ENCODE measurements at places on chromosomes 1 and 21.

DNA sequence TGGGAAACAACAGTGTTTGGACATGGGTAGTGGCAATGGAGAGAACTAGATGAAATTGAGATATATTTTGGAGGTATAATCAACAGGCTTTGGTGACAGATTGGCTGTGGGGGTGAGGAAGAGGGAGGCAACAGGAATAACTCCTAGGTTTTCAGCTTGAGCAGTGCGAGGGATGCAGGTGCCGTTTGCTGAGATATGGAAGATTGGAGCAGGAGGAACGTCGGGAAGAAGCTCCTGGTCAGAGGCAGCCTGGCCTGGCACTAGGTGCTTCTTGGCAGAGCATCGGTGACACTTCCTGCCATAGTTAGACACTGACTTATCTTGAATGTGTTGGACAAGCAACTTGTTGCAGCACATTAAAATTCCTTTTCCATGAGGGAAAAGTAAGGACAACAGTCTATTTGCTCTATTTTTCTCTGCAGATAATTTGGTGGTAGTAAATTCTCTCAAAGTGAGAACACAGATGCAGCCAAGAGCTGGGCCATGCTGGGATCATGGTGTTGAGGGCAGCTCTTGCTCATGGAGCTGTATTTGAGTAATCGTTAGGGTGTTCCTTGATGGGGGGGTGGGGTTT is 21.5 kb upstream of the MYSM1 start:
- no peak for DNase-seq

- no peak for DNase-seq
Measured at GRCh38 chr1:1200876-1201810, 5.2 kb downstream of the TNFRSF18 start.

- peak; percentile 56 for DNase-seq
Measured at GRCh38 chr1:94025383-94026340, 95.3 kb downstream of the ABCA4 start.

- DNase-seq: no peak
Measured at GRCh38 chr1:2368053-2368744, 23.2 kb downstream of the MORN1 start.

DNA sequence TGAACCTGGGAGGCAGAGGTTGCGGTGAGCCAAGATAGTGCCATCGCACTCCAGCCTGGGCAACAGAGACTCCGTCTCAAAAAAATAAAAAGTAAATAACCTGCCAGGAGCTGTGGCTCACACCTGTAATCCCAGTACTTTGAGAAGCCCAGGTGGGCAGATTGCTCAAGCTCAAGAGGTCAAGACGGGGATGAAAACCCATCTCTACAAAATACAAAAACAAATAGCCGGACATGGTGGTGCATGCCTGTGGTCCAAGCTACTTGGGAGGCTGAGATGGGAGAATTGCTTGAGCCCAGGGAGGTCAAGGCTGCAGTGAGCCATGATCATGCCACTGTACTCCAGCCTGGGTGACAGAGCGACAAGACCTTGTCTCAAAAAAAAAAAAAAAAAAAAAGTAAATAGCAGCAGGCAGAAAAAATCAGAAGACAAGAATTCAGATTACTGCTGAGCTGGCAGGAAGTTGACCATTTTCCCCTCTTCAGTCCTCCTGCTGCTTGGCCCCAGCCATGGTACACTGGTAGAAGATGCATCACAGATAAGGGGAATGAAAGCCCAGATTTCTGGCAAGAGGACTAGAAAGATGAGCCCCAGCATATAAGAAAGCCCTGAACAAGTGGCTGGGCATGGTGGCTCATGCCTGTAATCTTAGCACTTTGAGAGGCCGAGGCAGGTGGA is 97.6 kb downstream of the TOMM20 start:
- no peak for DNase-seq

- DNase-seq: no peak
Measured at GRCh38 chr1:48038270-48038767, 41.1 kb upstream of the TRABD2B start.

GRCh38 chr1:202172015-202172355 is 11.6 kb upstream of the PTPN7 start:
- no peak for DNase-seq

- no peak for DNase-seq
Measured at GRCh38 chr1:195434566-195435203, 1173.6 kb downstream of the KCNT2 start.

- DNase-seq: no peak
Measured at GRCh38 chr1:83114136-83114834, 884.6 kb downstream of the TTLL7 start.

GRCh38 chr1:192564099-192564498 is 11.5 kb upstream of the RGS1 start:
- DNase-seq: no peak

DNA sequence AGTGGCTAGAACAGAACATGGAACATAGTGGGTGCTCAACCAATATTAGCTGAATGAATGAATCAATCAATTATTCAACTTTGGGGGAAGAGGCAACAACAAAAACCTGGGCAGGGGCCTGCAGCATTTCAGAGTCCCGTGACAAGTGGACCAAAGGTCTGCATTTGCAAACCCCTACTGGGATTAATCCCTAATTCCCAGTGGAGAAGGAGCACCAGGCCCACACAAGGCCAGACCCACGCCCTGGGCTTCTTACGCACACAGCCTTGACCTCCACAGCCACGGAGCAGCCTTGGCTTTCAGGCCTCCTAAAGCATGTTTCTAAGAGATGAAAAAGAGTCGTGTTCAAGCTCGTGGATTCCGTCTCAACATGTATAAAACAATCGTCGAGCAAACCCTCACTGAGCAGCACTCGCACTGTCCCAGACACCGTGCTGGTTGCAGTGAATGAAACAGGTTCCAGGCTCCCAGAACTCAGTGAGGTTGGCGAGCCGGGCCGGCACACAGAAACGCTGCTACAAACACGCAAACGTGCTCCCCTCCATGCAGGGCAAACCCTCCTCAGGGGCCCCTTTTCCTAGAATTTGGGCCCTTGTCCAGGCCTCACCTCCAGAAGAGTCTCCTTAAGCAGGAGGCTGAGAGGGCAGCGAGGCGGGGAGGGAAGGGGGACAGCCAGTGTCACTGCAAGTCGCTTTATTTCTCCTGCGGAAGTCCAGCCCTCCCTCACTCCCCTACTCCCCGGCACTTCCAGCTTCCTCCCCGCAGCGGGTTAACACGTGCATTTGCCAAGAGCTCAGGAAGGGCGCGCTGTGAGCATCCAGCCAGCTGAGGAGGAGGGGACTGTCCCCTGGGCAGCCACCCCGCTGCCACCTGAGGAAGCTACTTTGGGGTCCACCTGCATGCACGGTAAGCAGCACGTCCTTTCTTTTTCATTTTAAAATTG is 556.4 kb downstream of the KIF26B start:
- DNase-seq: no peak

DNA sequence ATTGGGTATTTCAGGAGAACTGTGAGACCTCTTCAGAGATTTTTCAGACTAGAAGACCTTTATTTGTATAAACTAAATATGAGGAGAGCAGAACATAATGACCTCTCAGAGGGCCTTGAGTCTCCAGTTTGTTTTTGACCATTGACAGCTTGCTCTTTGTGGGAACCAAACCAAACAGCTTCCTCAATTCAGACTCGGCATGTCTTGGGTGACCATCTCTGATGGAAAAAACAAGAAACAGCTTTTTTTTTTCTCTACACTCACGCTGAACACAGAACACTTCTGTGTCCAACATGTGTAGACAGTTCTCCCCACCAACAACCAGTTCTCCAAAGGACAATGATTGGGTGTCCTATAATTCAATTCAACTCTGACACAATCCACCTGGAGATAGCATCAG is 11.5 kb downstream of the ATP1A4 start:
- no peak for DNase-seq

- DNase-seq: no peak
Measured at GRCh38 chr1:183778045-183778444, 26.9 kb upstream of the RGL1 start.

DNA sequence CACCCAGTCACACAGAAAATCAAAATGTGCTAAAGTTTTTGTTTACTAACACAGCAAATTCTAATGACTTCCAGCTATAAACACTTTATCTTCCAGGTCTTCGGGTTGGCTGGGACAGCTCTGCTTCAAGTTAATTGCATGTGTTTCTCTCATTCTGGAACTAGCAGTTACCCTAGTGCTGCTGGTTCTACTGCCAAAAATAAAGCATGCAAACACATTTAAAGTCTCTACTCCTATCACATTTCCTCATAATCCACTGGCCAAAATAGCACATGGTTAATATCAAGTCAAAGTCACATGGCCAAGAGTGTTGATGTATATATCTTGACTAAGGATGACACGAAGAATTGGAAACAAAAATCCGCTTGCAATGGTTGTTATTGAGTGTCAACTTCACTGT is 973.1 kb upstream of the ADGRL2 start:
- DNase-seq: no peak

- DNase-seq: no peak
Measured at GRCh38 chr1:43750083-43750482, 42.7 kb downstream of the ST3GAL3 start.

- no peak for DNase-seq
Measured at GRCh38 chr1:180170546-180171151, 16.0 kb downstream of the QSOX1 start.

DNA sequence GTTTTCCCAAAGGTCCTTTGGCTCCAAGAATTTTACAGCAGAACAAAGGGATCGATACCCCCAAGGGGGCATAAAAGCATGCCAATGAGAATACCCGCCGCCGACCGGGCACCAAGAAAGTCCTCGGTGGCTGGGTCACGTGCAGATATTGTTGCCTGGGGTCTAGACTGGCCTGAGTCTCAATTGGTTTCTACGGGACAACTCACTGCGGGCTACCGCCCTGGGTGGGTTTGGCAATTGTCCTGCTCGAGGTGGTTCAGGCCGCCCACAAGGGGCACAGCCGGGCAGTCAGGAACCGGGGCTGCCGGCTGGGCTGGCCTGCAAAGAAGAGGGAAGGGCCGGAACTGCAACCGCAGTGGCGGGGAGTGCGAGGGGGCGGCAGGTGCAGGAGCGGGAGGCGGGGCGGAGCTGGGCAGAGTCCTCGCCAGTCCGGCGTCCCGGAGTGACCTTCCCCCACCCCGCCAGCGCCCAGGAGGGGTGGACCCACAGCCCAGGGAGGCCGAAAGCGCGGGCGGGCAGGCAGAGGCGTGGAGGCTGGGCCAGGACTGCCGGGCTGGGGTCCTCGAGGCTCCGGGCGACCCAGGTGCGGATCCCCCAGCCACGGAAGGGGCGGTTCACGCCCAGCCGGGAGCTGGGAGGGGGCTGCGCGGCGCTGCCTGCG is 926 bp upstream of the ATP1B1 start:
- peak; percentile 71 for DNase-seq

- no peak for DNase-seq
Measured at GRCh38 chr1:191348328-191348727, 809.9 kb upstream of the RGS18 start.

GRCh38 chr1:224906340-224906739 is 23.1 kb upstream of the DNAH14 start:
- no peak for DNase-seq

GRCh38 chr21:36200081-36200561 is 43.5 kb downstream of the DOP1B start:
- DNase-seq: no peak

GRCh38 chr21:42794551-42794950 is 84.8 kb downstream of the WDR4 start:
- DNase-seq: no peak

GRCh38 chr1:151988405-151988923 is 5.2 kb downstream of the S100A10 start:
- DNase-seq: no peak

GRCh38 chr1:46102769-46103476 is 29.5 kb downstream of the PIK3R3 start:
- no peak for DNase-seq

DNA sequence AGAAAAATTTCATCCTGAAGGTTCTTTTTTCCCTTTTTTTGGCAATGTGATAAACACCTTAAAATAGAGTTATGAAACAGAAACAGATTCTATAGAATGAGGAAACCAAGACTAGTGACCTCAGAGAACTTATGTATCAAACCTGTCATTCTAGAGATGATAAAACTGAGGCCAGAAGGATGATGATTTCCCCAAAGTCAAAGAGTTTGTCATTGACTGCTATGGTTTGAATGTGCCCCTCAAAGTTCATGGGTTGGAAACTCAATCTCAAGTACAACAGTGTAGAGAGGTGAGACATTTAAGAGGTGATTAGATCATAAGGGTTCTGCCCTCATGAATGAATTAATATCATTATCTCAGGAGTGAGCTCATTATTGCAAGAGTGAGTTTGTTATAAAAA is 13.7 kb upstream of the BEND5 start:
- DNase-seq: no peak

DNA sequence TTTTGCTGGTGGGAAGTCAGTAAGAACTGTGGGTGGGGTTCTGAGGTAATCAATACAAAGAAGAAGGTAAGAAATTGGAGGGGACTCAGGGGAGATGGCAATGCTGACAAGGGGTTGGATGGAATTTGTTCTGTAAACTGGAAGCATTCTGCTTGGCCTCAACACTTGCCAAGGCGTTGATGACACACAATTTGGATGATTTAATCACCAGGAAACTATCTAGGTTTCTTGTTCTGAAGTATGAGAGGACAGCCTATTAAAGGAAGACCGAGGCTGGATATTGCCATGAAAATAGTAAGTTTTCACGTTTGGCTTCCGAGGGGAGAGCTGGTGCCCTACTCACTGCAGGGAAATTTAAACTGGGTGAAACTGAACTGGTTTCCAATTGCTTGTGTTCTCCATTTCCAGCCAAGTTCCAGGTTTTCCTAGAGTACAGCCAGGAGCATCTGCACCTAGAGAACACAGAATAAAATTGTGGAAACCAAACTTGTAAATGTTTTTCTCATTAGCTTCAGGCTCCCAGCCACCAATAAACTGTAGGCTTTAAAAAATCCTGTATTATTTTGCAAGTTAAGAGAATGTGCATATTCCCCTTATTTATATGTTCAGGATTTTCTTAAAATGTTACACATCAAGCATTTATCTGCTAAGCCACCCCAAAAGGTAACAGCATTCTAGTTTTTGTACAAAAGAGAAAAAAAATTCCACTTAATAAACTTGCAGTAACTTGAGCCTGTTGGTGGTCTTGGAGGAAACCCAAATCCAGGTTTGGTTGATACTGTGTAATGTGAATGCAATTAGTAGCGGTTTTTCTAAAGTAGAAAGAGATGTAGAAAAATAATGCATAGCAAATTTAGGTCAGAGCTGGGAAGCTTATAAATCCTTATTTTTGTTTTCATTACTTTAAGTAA is 53.8 kb downstream of the ROR1 start:
- DNase-seq: no peak

DNA sequence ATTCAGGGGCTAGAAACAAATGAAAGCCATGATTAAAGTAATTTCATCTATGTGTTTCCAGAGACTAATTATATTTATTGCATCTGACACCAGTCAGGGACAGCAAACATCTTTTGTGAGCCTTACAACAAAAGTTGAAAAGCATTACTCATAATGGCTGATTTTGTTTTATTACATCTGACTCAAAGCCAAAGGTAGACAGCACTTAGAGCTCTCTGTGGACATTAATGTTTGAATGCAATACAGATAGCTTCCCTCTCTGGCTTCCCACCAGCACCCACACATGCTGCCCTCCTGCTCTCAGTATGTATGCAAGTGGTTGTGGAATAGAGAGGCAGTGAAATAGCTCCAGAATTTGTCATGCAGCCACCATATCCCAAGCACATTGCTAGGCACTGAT is 198.7 kb downstream of the SETD4 start:
- DNase-seq: no peak

Measured in SHP77 treated with DMSO at 0.1 percent for 48 hours (cell line).